ENCODE measurements at places on chromosomes 1 and 21. TPM values are rescaled to one million over a fixed set of nuclear protein-coding genes. Genes with fewer than 3 reads are reported as not detected.

The HSD3B1 gene
- total RNA-seq, result 0.07 TPM

- no peak for DNase-seq
These were observed 92.1 kb downstream of the NAV1 start for GRCh38 chr1:201631037-201631436.

The SYT6 gene
- not detected for total RNA-seq

DNA sequence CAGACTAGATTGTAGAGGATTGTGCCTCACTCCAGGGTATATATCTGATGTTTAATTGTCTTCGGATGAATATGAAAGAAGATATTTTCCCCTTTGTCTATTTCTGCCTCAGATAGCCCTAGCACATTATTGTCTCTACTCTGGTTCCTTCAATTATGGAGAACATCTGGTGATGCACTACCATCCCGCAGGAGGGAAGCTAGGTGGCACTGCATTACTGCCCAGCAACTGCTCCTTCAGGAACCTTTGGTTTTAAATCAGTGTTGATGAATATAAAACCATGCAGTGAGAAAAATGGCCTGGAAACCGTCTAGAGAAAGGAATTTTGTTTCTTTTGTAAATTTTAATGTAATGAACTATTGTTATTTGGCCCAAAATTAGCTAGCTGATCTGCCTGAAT is 68.5 kb downstream of the GPR88 start:
- no peak for DNase-seq

The GJA4 gene
- not detected for total RNA-seq

The GORAB gene
- 7.5 TPM for total RNA-seq

- no peak for DNase-seq
These were observed 54.4 kb upstream of the SCAF4 start for GRCh38 chr21:31786164-31786920.

- no peak for DNase-seq
These were observed 100.7 kb downstream of the MTR start for GRCh38 chr1:236895665-236896387.

GRCh38 chr21:33660406-33660805 is 18.1 kb downstream of the ITSN1 start:
- no peak for DNase-seq

All from epithelial cell of proximal tubule (primary cell).